ENCODE measurements at places on chromosomes 3 and 15.

GRCh38 chr3:120693439-120694171, 11.6 kb upstream of the HGD start:
- no peak for DNase-seq

DNA sequence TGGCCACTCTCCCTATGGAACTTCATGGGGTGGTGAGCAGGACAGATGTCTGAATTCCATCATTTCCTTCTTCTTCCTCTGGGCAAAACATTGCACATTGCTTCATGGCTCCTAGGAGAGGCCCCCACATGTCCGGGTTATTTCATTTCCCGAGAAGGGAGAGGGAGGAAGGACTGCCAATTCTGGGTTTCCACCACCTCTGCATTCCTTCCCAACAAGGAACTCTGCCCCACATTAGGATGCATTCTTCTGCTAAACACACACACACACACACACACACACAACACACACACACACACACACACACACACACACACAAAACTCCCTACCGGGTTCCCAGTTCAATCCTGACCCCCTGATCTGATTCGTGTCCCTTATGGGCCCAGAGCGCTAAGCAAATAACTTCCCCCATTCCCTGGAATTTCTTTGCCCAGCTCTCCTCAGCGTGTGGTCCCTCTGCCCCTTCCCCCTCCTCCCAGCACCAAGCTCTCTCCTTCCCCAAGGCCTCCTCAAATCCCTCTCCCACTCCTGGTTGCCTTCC, 1.9 kb downstream of the RHO start:
- DNase-seq, result no peak

- DNase-seq, result no peak
Measured at GRCh38 chr3:152334761-152335160, 66.0 kb downstream of the MBNL1 start.

- DNase-seq, result no peak
Measured at GRCh38 chr3:32184187-32184730, 54.2 kb upstream of the CMTM8 start.

DNA sequence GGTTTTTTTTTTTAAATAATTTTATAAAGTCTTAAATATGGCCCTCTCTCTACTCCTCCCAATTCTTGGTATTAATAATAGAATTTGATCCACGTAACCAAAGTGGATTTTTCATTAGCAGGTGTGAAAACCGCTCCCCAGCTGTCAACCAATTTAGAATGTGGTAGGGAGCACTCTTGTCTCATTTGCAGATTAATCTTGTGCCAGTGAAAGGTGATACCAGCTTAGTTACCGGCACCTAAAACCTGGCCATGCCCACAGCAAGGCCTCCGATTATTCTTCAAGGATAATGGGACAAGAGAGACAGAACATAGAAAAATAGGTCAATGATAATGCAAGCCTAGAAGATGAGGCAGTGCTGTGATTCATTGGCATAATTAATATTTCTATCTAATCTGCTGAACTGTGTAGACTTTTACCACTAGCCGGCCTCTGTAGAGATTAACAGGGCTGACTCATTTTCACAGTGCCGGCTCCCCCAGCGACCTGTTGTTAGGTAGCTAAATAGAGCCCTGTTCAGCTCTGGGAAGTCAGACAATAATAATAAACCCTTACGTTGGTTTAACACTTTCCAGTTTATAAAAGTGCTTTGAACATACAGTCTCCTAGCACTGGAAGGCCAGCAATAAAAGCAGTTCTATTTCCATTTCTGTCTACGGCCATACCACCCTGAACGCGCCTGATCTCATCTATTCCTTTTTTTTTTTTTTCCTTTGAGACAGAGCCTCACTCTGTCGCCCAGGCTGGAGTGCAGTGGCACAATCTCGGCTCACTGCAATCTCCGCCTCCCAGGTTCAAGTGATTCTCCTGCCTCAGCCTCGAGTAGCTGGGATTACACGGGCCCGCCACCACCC, 102.9 kb downstream of the SHQ1 start:
- no peak for DNase-seq

DNA sequence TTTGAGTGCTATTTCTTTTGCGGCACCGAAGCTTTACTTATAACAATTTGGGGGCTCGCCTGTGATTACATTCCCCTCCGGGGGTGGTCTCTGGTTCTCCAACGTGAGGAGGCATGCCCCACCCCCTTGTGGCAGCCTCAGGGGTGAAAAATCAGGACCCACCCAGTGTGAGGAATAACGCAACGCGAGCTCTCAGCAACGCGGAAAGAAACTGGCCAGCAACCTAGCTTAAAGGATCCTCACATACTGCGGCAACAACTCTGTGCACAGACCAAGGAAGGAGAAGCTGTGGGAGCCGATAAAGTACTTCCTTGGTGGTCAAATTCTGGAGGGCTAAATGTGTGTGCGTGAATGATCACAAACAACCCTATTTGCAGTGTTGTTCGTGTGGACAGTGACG, 5.8 kb downstream of the IQCF1 start:
- DNase-seq, result no peak

DNA sequence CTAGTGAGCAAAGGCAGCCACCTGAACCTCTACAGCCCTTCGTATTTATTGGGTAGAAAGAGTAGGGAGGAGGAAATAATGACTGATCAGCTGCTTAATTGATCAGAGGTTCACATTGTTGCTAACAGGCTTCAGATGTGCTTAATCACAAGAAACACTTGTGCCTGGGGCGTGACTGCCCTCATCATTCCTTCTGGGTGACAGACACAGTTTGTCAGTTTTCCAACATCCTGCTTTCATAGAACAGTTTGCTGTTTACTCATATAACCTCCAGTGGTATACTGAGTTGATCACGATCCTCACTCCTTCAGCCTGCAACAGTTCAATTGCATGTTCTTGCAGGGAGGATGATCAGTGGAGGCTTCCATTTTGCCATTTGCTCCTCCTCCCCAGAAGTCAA, 13.6 kb upstream of the CASR start:
- DNase-seq, result no peak

DNA sequence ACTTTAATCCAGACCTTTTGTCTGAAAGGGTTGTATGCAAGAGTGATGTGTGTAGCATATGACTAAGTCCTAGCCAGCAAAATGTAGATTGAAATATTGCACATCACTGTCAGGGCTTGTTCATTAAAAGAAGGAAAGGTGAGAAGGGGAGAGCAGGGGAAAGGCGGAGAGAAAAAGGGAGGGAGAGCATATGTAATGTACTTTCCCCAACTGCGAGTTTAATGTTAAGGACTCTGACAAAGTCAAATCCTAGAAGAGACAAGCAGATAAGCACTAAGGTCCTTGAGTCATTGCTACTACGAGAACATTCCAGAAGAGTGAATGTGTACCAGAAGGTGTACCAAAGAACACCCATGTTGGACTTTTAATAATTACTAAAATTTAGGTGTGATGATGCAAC, 1336.7 kb downstream of the NSUN3 start:
- no peak for DNase-seq

DNA sequence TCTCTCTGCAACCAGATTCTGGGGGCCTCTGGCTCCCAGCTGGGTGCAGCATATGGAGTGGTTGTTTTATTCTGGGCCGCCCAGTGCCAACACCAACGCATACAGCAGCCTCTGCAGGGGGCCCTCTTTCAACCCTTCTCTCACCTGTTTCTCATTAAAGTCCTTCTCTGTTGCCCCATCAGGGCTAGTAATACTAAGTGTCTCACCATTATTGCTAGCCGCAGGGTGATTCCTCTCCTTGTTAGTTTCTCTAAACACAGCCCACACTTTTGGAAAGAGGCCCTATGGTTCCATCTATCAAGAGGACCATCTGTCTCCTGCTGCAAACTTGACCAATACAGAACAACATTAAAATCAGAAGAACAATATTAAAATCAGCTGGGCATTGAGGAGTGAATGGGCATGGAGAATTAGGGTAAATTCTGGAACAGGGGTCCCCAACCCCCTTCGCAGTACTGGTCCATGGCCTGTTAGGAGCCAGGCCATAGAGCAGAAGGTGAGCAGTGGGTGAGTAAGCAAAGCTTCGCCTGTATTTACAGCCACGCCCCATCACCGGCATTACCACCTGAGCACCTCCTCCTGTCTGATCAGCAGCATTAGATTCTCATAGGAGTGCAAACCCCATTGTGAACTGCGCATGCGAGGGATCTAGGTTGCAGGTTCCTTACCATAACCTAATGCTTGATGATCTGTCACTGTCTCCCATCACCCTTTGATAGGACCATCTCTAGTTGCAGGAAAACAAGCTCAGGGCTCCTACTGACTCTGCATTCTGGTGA, 36.5 kb downstream of the ALS2CL start:
- no peak for DNase-seq

DNA sequence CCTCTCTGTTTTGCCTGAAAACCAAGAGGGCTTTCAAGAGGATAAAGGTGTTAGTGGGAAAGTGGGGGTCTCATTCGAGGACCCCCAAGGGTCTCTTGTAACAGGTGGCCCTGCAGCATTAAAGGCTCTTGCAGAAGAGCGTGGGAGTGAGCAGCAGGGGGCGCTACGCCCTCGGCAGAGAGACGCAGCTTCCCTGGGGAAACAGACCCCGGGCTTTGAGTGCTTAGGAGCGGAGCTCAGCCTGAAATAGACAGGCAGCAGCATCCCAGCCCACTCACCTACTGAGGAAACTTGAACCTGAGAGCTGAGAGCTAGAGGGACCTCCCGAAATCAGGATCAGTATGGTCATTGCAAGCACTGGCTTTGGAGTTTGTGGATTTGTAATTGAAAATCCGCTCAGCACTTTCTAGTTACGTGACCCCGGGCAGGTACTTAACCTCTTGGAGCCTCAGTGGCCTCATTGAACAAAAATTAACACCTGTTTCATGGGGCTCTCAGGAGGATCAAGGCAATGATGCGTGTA, 25.7 kb downstream of the RPLP1 start:
- DNase-seq, result no peak

GRCh38 chr3:108312656-108313055, 16.3 kb downstream of the HHLA2 start:
- DNase-seq, result no peak

GRCh38 chr3:64209866-64210621, 15.2 kb downstream of the PRICKLE2 start:
- no peak for DNase-seq

DNA sequence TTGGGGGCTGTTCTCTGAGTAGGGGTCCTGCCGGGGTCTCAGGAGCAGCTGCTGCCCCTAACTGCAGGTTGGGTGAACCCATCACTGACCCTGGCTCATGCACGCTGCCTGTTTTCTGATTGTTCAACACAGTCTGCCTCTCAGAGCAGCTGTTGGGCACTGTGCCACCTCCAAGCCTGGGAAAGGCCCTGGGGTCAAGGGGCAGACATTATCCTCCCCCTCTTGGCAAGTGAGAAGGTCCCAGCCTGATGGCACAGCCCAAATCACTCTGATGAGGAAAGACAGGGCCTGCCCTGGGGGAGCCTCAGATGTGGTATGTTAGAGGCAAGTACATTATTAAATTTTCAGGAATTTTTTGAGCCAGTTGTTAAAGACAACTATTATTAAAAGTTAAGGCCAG, 14.1 kb upstream of the GNAT1 start:
- DNase-seq, result no peak

GRCh38 chr3:29880809-29881208, 599.9 kb downstream of the RBMS3 start:
- DNase-seq, result no peak

GRCh38 chr15:80012060-80012726, 41.2 kb upstream of the BCL2A1 start:
- DNase-seq, result no peak

DNA sequence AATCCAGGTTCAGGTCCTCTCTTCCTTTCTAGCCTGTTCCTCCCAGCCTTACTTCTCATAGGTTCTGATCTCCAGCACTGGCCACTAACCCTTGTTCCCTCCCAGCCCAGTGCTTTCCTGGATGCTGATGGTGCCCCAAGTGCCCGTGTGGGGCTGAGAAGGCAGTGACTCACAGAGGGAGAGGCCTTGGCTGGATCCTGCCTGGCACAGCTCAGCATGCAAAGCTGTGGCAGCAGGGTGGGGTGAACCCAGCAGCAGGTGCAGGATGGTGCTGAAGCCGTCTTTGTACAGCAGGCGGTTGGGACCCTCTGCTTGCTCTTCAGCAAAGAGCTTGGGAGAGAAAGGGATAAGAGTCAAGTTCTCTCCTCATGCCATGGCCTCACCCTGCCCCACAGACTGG, 7.6 kb downstream of the LPCAT4 start:
- DNase-seq, result no peak

DNA sequence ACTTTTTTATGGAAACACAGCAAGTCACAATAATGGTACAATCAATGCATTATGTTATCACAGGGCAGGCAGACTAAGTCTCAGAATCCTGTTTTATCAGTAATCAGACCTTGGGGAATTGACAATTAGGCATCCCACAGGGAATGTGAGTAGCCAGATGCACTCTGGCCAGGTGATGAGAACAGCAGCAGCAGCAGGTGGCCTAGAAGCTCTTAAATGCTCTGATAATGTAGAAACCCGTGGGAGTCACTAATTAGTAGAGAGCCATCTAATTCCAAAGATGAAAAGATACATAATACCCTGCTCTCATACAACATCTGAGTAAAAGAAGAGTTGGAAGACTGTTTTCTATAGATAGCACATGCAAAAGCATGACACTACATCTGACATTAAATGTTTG, 12.6 kb downstream of the CEP152 start:
- no peak for DNase-seq

DNA sequence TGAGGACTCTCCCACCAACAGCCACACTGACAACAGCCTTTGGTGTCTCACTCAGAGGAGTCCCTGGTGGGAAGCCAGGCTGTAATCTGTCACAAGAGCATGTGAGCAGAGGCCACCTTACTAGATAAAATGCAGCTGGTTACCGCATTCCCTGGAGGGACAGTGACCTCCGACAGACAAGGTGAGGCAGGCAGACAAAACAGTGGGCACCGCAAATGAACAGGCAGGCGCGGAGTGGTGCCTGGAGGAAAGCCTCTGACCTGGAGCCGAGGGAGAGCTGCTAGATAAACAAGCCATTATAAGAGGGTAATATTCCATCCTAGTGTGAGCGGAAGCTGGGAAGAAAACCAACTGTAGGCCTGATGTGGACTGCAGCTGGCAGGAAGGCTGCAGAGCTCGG, 736.4 kb downstream of the FHIT start:
- DNase-seq, result no peak

GRCh38 chr3:195040773-195041520, 230.0 kb downstream of the XXYLT1 start:
- no peak for DNase-seq

DNA sequence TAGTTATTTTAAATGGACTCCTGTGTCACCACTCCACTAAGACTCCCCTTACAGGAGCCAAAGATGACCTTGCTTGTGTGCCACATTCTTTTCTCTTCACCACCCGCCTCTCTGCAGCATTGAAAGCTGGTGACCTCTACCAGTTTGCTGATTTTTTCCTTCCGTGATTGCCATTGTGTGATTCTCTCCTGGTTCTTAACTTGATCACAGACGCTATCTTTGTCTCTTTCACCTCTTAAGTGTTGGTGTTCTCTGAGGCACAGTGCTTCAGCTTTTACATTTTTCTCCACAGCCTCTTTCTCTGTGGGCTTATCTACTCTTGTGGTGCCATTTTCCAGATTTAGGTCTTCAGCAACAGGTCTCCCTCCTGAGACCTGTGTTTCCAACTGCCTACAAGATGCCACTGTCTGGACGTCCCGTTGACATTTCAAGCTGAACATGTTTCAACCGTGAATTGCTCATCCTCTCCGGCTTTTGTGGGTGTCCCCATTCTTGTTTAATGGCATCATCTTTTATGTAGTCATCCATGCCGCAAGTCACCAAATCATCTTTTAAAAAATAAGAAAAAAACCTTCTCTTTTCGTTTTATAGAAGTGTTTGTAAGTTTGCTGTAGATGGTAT, 26.5 kb downstream of the IQGAP1 start:
- DNase-seq, result no peak

- DNase-seq, result no peak
Measured at GRCh38 chr3:42009456-42009855, 47.6 kb upstream of the ULK4 start.

All from CD4-positive, alpha-beta T cell (primary cell).